ENCODE measurements at places on chromosomes 16 and 17. TPM values are rescaled to one million over a fixed set of nuclear protein-coding genes. Genes with fewer than 3 reads are reported as not detected.
A peak's percentile ranks its signal among the peaks of the same experiment; 100 is the strongest.

DNA sequence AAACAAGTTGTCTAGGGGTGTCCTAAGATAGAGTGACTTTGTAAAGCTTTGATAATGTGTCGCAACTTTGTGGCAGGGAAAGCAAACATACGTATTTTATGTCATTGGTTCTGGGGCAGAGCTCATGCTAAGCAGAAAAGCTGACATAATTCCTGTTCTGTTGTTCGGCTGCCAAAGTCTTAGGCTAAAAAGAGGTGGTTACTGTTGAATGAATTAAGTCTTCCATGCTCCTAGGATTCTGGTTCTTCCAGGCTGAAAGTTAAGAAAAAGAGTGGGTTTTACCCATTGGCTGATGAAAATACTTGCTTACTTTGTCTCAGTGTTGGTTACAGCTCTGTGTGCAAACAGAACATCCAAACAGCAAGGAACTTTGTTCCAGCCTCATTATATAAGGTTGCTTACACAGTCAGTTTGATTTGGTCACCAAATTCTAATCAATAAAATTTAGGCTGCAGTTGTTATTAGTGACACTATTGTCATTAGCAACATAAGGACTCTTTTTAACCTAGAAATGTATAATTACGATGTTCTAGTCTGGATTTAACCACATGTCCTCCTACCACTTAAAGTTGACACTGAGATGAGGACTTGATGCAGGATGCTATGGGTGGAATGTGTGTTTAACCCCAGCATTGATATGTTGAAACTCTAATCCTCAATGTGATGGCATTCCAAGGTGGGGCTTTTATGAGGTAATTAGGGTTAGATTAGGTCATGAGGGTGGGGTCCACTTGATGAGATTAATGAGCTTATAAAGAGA is 114.0 kb upstream of the GOT2 start:
- no peak for DNase-seq

- no peak for DNase-seq
Measured at GRCh38 chr16:85940214-85940613, 41.3 kb downstream of the IRF8 start.

The NXPH3 gene
- total RNA-seq, result not detected

- DNase-seq, result no peak
Measured at GRCh38 chr16:5336941-5337340, 239.3 kb upstream of the EEF2KMT start.

DNA sequence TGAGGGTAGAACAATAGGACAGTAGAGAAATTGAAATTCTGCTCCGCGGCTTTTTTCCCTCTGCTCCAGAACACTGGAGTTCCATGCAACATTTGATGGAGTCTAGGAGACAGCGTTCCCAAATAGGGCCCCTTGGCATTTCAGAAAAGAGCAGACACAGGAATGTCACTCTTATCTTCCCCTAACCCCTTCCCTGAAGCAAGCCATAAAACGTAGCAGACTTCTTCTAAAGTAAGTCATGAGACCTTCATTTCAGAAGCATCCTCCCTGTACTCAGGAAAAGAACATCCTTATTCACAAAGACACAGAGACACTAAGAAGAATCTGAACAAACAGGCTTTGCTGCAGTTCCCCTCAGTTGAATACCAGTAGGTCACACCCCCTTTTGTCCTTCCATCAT is 296.1 kb upstream of the SOX9 start:
- no peak for DNase-seq

The NKD1 gene
- total RNA-seq, result 3.5 TPM

- DNase-seq, result no peak
Measured at GRCh38 chr17:50169881-50170459, 4.2 kb downstream of the SGCA start.

- DNase-seq, result no peak
Measured at GRCh38 chr16:16780588-16780987, 401.6 kb downstream of the NPIPA7 start.

DNA sequence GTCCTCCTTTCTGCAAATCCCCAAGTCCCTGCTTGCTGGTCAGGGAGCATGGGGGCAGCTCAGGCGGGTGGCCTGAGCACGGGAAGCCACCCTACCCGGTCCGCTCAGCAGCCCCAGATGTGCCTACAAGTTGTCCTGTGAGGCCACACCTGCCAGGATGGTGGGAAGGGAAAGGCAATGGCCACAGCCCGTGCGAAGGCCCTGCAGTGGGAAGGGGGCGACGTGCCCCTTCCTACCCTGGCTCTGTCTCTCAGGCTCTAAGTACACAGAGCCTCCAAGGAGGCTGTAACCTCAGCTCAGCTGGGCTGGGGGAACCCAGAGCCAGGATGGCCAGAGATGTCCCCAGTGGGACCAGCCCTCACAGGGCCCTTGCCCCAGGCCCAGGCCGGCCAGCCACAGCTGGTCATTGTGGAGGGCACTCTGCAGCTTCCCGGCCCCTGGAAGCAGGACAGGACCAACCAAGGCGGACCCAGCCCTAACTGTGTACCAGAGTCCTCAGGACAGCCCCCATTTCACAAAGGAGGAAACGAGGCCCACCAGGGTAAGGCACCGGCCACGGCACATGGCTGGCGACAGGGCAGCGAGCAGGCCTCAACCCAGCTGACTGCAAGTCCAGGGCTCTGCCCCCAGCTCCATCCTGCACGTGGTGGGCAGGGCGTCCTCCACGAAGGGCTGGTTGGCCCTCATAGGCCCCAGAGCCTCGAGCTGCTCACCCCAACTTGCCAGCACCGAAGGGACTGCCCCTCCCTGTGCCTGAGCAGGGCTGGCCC is 82.3 kb downstream of the RTN4RL1 start:
- DNase-seq, result no peak

DNA sequence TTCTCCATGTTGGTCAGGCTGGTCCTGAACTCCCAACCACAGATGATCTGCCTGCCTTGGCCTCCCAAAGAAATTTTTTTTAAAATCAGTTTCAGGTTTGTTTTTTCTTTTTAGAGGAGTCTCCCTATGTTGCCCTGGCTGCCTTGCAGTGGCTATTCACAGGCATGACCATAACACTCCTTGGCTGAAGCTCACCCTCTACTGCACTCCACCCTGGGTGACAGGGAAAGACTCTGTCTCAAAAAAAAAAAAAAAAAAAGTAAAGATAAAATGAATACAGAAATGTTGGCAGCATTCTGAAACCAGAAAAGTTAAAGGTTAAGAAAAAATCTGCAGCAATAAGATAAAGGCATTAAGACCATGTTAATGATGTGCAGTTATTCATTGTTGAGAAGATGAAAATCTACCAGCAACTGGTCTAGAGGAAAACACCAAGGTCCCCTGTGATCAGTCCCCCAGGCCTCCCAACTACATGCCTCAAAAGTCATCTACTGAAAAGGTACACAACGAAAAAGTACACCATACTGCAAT is 15.1 kb downstream of the YWHAE start:
- DNase-seq, result no peak

- no peak for DNase-seq
Measured at GRCh38 chr17:77167472-77168306, 26.9 kb downstream of the SEC14L1 start.

The CHAD gene
- total RNA-seq, result 0.51 TPM

DNA sequence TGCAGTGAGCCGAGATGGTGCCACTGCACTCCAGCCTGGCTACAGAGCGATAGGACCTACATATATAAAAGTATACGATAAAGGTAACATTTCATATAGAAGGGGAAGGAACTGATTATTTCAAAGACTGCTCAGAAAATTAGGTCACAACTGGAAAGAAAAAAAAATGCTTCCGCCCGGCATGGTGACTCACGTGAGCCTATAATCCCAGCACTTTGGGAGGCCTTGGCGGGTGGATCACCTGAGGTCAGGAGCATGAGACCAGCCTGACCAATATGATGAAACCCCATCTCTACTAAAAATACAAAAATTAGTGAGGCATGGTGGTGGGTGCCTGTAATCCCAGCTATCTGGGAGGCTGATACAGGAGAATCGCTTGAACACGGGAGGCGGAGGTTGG is 7.8 kb downstream of the TEX14 start:
- no peak for DNase-seq

- DNase-seq, result no peak
Measured at GRCh38 chr16:50989047-50989446, 162.0 kb downstream of the SALL1 start.

The HSPB9 gene
- 0.17 TPM for total RNA-seq

- no peak for DNase-seq
Measured at GRCh38 chr17:3316836-3317235, 18.7 kb upstream of the OR3A1 start.

The GUCY2D gene
- total RNA-seq, result not detected

DNA sequence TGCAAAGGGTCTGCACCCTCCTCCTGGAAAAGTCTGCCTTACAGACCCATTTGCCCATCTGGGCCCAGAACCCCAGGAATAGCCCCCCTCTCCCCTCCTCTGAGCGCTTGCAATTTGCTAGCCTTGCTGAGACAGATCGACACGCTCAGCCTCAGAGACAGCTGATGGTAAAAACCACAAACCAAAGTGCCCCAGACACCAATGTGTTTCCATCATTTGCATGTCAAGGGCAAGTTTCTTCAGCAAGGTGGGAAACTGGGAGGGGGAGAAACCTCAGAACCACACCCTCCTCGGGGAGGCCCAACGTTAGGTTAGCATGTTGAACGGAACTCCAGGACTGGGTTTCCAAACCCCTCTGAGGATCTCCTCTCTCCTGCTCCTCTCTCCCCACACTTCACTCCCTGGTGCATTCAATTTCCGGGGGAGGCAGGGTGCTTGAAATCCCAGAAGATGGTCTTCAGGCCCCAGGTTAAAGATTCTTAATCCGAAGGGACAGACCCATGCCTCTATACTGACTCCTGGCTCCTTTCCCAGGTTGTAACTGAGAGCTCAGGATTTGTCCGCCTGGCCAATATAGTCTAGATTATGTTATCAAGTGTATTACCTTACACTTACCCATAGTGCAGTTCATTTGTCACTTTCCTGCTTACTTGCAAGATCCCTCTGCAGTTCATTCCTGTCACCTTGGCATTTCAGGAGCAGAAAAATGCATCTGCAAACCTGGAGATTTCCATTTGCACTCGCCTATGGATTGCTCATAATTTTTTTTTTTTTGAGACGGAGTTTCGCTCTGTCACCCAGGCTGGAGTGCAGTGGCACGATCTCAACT is 1.3 kb upstream of the CUEDC1 start:
- DNase-seq, result peak; percentile 22

DNA sequence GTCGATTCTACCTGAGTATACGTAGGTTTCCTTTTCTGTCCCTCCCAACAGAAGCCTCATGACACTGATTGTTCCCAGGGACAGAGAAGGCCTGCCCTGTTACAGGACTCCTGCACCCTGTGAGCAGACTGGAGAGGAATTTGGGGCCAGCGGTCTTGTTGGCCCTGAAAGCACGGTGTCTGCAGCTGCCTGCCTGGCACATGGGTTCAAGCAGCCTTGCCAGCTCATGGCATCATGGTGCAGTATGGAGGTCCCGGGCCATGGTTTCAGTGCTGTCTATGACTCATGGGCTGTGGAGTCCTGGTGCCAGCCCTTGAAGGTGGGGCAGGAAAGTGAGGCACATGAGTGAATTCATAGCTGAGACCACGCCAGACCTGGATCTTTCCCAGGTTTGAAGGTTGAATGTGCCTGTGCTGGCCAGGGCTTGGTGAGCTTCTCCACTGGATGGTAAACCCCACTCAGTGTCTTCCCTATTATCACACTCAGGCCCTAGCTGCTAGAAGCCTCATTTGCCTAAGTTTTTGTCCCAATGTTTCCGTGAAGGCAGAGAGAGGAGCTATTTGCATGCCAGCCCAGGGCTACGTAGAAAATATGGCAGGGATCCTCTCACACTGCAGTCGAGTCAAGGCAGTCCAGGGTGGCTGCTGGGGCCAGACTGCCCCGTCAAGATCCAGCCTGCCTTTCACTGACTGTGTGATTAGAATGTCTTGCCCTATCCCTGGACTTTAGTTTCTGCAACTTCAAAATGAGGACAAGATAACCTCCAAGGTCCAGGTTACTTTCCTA is 277.2 kb upstream of the CCL2 start:
- peak; percentile 22 for DNase-seq

The WNK4 gene
- total RNA-seq, result 7.5 TPM
